ENCODE measurements at places on chromosomes 4 and X.

DNA sequence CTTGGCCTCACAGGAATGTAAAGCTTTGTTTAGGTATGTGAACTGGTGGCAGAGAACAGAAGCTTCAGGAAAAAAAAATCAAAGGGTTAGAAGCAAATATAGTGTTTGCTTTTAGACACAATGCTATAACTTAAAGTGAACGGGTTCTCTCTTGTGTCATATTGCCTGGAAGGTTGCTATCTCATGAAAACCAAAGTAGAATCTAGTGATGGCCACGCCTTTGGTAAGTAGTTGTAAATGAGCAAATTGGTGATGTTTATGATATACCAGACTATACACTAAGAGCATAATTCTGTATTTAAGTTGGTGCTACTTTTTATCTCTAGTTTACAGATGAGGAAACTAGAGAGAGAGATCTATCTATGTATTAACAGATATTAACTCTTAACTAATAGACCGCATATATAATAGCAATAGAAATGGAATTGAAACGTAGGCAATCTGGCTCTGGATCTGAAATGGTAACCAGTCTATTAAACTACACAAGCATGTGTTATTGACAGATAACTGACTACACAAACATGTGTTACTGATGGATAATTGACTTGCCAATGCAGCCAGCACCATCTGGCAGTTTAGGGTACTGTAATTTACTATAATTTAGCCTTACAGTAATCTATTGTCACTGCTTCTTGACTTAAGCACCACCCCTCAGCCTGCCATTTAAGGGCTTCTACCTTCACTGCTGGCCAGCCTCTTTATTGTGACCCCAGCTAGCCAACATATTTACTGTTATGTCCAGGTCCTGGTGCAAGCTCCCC, 40.8 kb downstream of the HCCS start:
- DNase-seq: no peak

DNA sequence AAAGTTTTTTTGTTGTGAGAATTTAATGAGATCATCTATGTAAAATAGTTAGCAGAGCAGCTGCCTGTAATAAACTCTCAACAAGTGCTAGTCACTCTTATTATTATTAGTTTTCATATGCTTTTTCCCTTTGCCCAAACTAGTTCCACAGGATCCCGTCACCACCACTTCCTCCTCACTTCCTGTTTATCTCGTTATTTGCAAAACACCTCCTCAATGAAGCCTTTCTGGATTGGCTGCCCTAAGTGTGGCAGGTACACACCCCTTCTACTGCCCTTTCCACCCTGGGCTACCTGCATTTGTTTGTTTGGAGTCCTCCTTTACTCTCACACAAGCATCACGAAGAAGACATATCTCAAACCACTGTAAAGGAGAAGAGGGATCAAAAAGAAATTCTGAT, 54.4 kb upstream of the KLF3 start:
- DNase-seq: no peak

- DNase-seq: no peak
These were observed 69.2 kb upstream of the SPRY1 start for GRCh38 chr4:123327346-123327745.

DNA sequence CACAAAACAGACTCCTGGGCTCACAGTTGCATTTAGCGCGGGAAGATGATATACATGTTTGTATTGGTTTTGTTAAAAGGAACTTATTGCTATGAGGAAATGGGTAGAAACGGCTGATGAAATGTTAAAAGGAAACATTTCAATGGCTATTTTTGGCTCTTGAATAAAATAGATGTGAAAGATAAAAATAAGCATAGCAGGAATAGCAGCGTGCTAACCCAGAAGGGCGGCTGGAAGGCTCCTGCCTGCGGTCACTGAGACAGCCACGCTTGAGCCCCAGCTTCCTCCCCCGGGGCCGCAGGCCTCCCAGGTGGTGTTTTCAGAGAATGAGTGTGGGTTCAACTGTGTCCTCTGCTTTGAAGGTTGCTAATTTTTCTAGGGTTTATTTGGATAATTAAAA, 35.0 kb upstream of the CLCN4 start:
- no peak for DNase-seq

GRCh38 chrX:129636175-129636681, 18.5 kb downstream of the APLN start:
- DNase-seq: no peak

- no peak for DNase-seq
These were observed 21.9 kb upstream of the WDR45 start for GRCh38 chrX:49101629-49101984.

DNA sequence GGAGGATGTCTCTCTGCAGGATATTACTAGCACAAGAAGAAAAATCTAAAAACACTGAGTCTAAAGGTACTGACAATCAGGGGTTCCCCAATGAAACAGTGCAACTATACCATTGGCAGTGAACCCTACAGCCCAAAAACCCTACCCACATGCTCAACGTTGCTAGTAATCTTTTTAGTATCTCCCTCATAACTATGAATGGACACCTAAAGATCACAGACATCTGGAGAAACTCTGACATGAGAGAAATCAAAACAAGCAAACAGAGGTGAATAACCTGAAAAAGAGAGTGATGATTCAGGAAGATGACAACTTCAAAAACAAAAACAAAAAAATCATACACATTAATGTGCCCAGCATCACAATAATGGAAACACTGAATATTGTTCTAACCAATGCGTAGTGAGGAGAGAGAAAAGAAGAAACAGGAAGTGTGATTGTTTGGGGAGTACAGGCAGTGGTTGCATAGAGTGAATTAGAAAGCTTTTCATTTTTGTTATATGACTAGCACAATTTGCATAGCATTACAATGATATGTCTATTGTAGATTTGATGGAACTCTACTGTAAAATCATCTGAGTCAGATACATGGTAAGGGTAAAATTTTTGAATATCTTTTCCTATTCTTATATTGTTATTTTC, 78.9 kb upstream of the FMR1 start:
- no peak for DNase-seq

DNA sequence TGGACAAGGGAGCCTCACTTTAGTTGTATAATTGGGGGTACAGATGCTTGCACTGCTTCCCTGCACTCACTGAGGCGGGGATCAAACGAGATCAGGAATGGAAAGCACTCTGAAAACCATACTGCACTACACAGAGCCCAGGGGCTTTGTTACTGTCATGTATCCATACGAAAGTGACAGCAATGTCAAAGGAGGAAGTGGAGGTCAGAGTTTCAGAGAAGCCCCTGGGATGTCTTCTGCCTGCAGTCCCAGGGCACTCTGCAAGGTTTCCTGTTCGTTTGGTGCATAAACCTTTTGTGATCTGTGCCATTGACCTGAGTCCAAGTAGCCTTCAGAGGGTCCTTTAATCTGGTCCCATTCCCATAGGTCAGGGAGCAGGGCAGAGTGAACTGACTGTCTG, 31.2 kb downstream of the RNF175 start:
- no peak for DNase-seq

DNA sequence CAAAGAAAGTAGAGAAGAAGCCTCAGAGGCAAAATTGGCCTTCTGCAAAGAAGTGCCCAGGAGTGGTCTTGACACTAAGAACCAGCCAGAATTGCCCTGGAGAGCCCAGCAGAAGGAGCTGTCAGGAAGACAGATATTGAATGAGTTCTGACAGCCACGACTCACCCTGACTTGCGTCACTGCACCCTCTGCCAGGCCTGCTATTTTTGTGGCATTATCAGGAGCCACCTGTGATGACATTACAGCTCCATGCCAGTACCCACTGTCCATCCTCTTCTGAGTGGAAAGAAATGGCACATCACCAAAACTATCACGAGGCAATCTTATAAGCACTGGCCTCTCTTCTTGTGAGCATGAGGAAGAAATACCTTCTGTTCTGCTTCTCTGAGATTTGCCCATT, 67.7 kb downstream of the SMIM20 start:
- no peak for DNase-seq

All from stimulated activated CD4-positive, alpha-beta T cell treated with anti-CD3 and anti-CD28 coated beads, Interleukin-12 subunit alpha, Interleukin-12 subunit beta, amount 100 ng/mL, for 24 hours (primary cell).